ENCODE measurements at places on chromosomes 3 and 15. TPM values are rescaled to one million over a fixed set of nuclear protein-coding genes. Genes with fewer than 3 reads are reported as not detected.
A peak's percentile ranks its signal among the peaks of the same experiment; 100 is the strongest.

GRCh38 chr3:78712941-78713340 lies 1054.9 kb downstream of the ROBO1 start:
- no peak for DNase-seq

DNA sequence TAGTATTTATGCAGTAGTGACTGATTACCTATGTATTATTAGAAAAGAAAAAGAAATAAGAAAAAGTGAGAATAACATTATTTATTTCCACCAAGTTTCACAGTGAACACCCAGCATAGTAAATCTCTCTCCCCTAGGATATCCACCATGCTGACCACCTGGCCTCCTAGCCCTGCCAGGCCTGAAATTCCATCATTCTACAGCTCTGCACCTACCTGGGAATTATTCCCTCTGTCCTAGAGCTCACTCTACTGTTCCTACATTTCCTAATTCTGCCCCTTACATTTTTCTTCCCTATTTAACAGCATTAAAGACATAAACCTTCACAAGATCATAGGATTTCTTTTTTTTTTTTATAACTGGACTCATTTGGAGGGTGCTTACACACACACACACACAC lies 525.3 kb upstream of the PPP2R3A start:
- DNase-seq, result no peak

- no peak for DNase-seq
These were observed 10.8 kb downstream of the NEK10 start for GRCh38 chr3:27358372-27358771.

Gene ARHGEF26
- total RNA-seq, result 0.65 TPM

GRCh38 chr15:40289140-40289775 lies 6.4 kb upstream of the ANKRD63 start:
- no peak for DNase-seq

DNA sequence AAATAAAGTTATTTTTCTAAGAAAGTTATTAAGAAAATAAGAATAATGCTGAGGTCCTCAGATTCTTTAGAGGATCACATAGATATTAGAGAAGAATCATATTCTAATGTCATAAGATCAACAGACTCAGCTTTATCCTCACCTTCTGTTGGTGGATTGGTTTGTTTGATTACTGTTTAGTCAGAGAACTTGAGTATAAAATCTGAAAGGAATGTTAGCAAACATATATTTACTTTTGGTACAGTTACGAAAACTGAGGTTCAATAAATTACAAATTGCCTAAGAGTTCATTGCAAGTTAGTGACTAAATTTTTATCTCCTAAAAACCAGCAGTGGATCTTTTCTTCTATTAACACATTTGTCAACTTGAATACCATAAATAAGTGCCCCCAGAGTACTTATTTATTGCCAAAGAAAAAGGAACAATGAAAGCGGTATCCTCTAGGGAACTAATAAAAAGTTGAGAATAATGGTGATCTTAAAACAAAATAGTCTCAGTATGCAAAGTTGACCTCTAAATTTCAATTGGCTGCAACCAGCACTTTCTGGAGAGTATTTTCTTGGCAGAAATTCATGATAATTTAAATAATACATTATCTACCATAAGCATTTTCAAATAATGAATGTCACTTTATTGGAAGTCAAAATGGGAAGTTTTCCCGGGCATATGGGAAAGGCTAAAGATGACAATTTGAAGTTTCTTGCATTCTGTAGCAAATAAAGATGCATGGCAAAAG lies 296.8 kb downstream of the OTOL1 start:
- no peak for DNase-seq

Gene MESP2
- not detected for total RNA-seq

- no peak for DNase-seq
These were observed 102.1 kb downstream of the LINGO1 start for GRCh38 chr15:77530576-77530975.

Gene TMC3
- not detected for total RNA-seq

- no peak for DNase-seq
These were observed 824.1 kb downstream of the FHIT start for GRCh38 chr3:60427109-60427508.

- DNase-seq, result peak; percentile 65
These were observed 183.9 kb downstream of the SHQ1 start for GRCh38 chr3:72664184-72664975.

- DNase-seq, result no peak
These were observed 226.6 kb downstream of the ADAMTS17 start for GRCh38 chr15:100115066-100115710.

Gene COL6A6
- total RNA-seq, result not detected

- peak; percentile 47 for DNase-seq
These were observed 237.7 kb upstream of the AGTR1 start for GRCh38 chr3:148459931-148460513.

Gene GXYLT2
- total RNA-seq, result 10.0 TPM

- DNase-seq, result peak; percentile 39
These were observed 193.9 kb upstream of the THRB start for GRCh38 chr3:24688446-24689148.

Gene CHRNB4
- not detected for total RNA-seq

DNA sequence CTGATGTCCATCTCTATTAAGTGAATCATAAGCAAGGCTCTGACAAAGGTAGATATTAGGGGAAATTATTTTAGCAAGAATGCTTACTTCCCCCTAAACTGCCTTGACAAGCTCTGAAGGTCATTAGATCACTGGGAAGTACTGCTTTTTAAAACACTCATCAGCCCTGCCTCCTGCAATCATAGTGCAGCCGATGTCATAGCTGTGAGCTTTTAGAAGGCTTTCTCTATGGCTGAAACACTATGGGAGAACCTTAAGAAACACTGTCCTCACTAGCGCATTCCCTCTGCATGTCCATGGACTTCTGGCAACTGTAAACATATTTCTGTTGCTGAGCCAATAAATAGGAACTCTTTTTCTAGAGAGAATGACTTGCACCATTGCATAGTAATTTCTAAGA lies 38.7 kb upstream of the PTPRG start:
- no peak for DNase-seq

DNA sequence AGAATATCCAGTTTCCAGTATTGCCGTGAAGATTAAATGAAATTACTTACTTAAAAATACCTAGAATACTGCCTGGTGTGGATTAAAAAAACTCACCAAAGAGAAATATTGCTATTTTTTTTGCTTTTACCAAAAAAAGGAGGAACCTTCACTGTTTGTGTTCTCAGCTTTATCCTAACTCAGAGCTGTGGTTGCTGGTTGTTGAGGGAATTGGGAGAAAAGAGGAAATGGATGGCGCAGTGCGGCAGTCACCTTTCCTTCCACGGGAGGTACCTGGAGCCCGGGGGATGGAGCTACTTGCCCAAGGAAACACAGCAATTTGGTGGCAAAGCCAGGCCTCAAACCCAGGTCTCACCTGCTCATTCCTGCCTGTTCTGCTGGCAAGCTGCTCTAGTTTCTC lies 270.3 kb downstream of the RPLP1 start:
- no peak for DNase-seq

- no peak for DNase-seq
These were observed 8.9 kb upstream of the TMEM202 start for GRCh38 chr15:72389231-72389630.

GRCh38 chr3:73657186-73657585 lies 32.4 kb upstream of the PDZRN3 start:
- DNase-seq, result no peak

GRCh38 chr3:51678186-51678585 lies 7.1 kb downstream of the TEX264 start:
- no peak for DNase-seq

DNA sequence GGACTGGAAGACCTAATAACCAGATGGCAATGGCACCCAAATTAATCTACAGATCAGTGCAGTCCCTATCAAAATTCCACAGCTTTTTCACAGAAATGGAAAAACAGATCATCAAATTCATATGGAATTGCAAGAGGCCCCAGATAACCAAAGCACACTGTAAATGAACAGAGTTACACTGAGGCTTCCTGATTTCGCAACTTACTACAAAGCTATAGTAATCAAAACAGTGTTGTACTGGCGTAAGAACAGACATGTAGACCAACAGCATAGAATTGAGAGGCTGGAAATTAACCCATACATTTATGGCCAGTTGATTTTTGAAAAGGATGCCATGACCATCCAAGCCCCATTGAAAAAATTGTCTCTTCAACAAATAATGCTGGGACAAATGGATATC lies 16.2 kb downstream of the XPC start:
- DNase-seq, result no peak

GRCh38 chr3:33980252-33980651 lies 181.8 kb downstream of the PDCD6IP start:
- DNase-seq, result peak; percentile 89

Gene ADPRH
- 2.1 TPM for total RNA-seq

- DNase-seq, result no peak
These were observed 105.8 kb upstream of the GAP43 start for GRCh38 chr3:115517457-115518050.

- DNase-seq, result peak; percentile 63
These were observed 7.8 kb upstream of the CAMP start for GRCh38 chr3:48215466-48215865.

Gene KNG1
- total RNA-seq, result not detected

DNA sequence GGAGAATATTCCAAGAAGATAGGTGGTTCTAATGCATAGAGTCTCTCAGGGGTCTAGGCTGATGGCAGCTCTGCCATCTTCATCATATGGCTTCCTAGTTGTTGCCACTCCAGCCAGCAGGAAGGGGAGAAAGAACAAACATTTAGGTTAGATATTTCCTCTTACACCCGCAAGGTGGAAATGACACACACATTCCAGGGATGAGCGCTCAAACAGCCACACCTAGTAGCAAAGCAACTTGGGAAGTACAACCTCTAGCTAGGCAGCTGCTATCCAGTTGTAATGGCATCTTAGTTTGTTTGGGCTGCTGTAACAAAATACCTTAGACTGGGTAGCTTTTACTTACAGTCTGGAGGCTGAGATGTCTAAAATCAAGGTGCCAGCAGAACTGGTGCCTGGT lies 51.9 kb upstream of the ADAMTSL3 start:
- DNase-seq, result no peak

- peak; percentile 75 for DNase-seq
These were observed 202.7 kb downstream of the CGGBP1 start for GRCh38 chr3:87856126-87856525.

DNA sequence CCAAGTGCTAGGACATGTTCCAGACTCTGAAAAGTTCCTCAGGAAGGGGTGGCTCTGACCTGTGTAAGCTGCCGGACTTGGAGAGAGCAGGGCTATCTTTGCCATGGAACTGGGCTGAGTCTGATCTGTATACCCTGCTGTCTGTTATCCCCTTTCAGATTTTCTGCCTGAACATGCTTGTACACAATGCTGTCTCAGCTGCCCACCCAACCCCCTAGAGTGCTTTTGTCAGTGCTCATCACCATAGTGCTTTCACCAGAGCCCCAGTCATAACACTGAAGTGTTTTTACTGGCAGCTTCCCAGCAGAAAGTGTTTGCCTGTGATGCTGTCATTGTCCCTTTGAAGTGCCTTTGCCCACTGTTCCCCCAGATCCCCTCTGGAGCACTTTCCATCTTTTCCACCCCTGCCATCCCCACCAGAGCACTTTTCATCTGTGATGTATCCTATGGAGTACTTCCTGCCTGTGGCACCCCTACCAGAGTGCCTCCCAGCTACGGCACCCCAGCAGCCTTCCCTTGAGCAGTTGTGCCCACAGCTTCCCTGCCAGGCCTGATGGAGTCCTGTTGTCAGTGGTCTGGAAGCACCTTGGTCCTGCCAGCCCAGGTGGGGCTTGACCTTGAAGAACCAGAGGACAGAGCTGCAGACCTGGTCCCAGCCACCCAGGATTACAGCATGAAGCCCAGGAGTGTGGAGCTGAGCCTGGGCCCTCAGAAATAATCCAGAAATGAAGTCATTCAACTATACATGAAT lies 397.7 kb downstream of the DIPK2A start:
- DNase-seq, result no peak

DNA sequence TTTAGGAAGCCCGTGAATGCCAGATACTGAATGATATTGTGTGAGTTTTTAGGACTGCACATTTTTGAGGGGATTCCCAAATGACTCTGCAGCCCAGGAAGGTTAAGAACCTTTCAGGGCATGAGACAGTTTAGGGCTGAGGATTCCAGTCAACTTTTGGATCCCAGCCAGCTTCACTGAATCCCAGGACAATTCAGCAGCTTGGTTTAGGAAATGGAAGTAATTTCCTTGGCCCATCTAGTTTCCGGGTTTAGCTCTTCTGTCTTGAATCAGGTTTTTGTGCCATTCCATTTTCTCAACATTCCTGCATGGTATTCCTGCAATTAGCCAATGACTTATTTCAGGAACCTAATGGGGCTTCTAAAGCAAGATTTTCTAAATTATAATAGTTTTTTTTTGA lies 253.9 kb downstream of the LSAMP start:
- DNase-seq, result no peak

Gene SQOR
- total RNA-seq, result 19.7 TPM

DNA sequence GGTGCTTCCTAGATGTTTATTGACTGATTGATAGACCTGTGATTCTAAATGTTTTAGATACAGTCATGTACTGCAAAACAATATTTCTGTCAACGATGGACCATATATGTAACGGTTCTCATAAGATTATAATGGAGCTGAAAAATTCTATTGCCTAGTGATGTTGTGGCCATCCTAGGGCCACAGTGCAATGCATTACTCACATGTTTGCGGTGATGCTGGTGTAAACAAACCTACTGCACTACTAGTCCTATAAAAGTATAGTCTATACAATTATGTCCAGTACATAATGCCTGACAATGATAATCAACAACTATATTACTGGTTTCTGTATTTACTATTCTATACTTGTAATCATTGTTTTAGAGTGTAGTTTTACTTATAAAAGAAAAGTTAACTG lies 46.8 kb downstream of the CHST2 start:
- no peak for DNase-seq

- no peak for DNase-seq
These were observed 196.1 kb downstream of the ZNF621 start for GRCh38 chr3:40720863-40721262.

Gene CCR3
- total RNA-seq, result not detected

Gene KLF15
- 0.13 TPM for total RNA-seq

GRCh38 chr3:67015702-67016484 lies 17.8 kb downstream of the KBTBD8 start:
- no peak for DNase-seq

- peak; percentile 9 for DNase-seq
These were observed 34.3 kb downstream of the CCR3 start for GRCh38 chr3:46276497-46277099.

DNA sequence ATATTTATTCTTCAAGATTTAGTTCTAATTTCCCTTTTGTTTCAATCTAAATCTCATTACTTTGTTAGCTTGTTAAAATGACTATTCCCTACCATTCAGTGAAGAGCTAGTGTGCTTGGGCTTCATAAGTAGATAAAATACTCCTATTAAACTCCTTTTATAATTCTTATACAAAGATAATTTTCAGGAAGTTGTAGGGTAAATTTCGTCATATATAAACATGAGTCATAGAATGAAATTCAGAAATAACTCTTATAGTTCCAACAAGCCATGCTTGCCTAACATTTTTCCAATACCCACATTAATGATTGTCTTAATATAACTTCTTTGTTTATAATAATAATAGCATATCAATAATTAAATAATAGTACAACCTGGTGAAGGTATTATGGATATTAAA lies 407.3 kb downstream of the NAALADL2 start:
- peak; percentile 57 for DNase-seq

Gene PRR20G
- not detected for total RNA-seq

GRCh38 chr3:184822654-184823053 lies 10.7 kb downstream of the VPS8 start:
- DNase-seq, result peak; percentile 16
